Neural progenitor cell (in vitro differentiated cells): ENCODE measurements at places on chromosomes 4 and X. TPM values are rescaled to one million over a fixed set of nuclear protein-coding genes. Genes with fewer than 3 reads are reported as not detected.

- DNase-seq = no peak
These were observed 62.4 kb downstream of the PABPC4L start for GRCh38 chr4:134139188-134139587.

- peak; percentile 20 for DNase-seq
These were observed 98.5 kb upstream of the ETNPPL start for GRCh38 chr4:108861334-108861733.

- DNase-seq = peak; percentile 94
These were observed 285.2 kb upstream of the GATB start for GRCh38 chr4:152045807-152046571.

DNA sequence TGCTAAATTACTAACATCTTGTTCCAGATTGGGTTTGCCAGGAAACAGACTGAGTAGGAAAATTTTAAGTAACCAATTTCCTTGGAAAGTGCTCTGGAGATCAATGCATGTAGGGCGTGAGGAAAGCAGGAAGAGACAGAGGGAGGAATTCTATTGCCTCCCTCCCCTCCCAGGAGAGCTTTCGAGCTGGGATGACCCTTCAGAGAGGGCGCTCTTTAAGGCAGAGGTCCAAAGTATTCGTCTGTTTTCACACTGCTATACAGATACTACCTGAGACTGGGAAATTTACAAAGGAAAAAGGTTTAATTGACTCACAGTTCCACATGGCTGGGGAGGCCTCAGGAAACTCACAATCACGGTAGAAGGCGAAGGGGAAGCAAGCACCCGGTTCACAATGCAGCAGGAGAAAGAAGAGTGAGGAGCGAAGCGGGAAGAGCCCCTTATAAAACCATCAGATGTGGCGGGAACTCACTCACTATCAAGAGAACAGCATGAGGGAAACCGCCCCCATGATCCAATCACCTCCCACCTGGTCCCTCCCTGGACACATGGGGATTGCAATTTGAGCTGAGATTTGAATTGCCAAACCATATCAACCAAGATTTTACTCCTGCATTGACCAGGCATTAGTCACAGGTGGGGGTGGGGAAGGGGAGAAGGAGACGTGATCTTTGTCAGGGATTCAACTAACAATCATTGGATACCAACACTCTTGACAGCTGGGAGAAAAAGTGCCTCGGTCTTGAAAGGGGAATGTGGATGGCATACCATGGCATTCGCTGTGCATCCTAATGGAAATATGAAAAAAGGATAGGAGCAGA lies 63.8 kb downstream of the SLITRK2 start:
- DNase-seq = no peak

- DNase-seq = no peak
These were observed 1658.0 kb downstream of the STIM2 start for GRCh38 chr4:28518561-28519165.

GRCh38 chr4:51831133-51831532 lies 11.8 kb upstream of the DCUN1D4 start:
- peak; percentile 81 for DNase-seq

GRCh38 chr4:140641105-140641555 lies 72.4 kb upstream of the UCP1 start:
- no peak for DNase-seq

The ADAMTS3 gene
- total RNA-seq = 2.0 and 2.1 TPM in 2 replicates

The KDR gene
- total RNA-seq = 2.4 and 2.7 TPM in 2 replicates

The INTU gene
- 22.0 and 31.2 TPM in 2 replicates for total RNA-seq

The ERAS gene
- total RNA-seq = 0.50 TPM in 1 of 2 replicates, not detected in the other

The BMPR1B gene
- 1.4 and 2.7 TPM in 2 replicates for total RNA-seq

The SH2D1A gene
- total RNA-seq = 0.06 TPM in 1 of 2 replicates, not detected in the other

The LUZP4 gene
- not detected in 2 replicates for total RNA-seq

The SSX2 gene
- not detected in 2 replicates for total RNA-seq

The MSX1 gene
- total RNA-seq = 0.65 TPM in 1 of 2 replicates, not detected in the other

The KLB gene
- total RNA-seq = not detected in 2 replicates

The NRK gene
- not detected in 2 replicates for total RNA-seq

The PCYT1B gene
- 33.9 and 39.1 TPM in 2 replicates for total RNA-seq

The MAOB gene
- 0.40 and 1.5 TPM in 2 replicates for total RNA-seq

The CT45A5 gene
- not detected in 2 replicates for total RNA-seq
